B cell (primary cell): ENCODE measurements at places on chromosomes 12 and 14.

- DNase-seq = no peak
Measured at GRCh38 chr12:88253371-88253978, 111.4 kb downstream of the TMTC3 start.

- no peak for DNase-seq
Measured at GRCh38 chr12:93011100-93011499, 82.0 kb upstream of the EEA1 start.

- DNase-seq = no peak
Measured at GRCh38 chr14:54200726-54201125, 196.1 kb upstream of the CDKN3 start.

DNA sequence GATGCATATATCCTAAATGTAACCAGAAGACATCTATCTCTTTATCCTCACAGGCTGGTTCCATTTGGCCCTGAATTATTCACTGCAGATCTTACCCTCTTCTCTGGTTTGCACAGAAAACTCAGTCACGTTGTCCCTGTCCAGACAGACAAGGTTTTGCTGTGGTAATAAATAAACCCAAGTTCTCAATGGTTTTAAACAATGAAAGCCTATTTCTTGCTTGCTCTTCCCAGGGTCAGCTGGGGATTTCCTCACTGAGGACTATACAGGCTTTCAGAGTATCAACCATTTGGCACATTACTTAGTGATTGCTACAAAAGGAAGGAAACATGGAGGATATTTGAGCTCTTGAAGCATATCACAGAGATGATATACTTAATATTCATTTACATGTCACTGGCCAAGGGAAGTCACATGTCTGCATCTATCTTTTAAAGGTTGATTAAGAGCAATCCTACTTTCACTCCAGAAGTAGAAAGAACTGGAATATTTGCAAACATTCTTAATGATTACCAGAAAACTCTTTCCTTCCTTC lies 24.4 kb upstream of the E2F7 start:
- no peak for DNase-seq

- DNase-seq = no peak
Measured at GRCh38 chr14:52380294-52380693, 66.2 kb downstream of the PTGER2 start.

GRCh38 chr14:81206115-81206514 lies 14.6 kb downstream of the GTF2A1 start:
- no peak for DNase-seq

DNA sequence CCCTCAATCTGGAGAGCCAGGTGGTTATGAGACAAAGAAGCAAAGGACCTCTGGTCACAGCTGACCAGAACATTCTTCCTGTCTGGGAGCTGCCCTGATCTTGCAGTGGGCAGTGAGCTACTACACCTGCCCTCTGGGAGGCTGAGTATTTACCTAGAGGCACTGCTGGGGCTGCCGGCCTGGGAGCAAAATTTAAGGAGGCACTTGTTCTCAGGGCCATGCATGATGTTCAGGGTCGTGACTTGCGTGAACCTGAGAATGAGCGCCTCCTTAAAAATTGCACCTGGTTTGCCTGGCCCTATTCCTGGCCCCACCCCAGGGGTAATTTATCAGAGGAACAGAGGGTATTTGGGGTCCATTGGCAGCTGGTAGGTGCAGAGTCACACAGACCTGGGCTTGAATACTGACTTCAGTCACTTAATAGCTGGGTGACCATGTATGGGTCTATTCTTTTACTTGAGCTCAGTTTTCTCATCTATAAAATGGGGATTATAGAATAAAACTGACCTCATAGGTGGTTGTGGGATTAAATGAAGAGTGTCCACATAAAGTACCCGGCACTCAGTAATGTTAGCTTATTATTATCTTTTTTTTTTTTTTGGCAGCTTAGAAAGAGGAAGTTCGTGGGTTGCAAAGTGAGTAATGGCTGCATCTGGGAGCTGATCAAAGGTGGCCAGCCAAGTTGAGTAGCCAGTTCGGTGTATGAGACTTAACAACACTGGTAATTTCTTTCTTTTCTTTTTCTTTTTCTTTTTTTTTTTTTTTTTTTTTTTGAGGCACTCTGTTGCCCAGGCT lies 107.4 kb upstream of the MED13L start:
- DNase-seq = peak; percentile 55

DNA sequence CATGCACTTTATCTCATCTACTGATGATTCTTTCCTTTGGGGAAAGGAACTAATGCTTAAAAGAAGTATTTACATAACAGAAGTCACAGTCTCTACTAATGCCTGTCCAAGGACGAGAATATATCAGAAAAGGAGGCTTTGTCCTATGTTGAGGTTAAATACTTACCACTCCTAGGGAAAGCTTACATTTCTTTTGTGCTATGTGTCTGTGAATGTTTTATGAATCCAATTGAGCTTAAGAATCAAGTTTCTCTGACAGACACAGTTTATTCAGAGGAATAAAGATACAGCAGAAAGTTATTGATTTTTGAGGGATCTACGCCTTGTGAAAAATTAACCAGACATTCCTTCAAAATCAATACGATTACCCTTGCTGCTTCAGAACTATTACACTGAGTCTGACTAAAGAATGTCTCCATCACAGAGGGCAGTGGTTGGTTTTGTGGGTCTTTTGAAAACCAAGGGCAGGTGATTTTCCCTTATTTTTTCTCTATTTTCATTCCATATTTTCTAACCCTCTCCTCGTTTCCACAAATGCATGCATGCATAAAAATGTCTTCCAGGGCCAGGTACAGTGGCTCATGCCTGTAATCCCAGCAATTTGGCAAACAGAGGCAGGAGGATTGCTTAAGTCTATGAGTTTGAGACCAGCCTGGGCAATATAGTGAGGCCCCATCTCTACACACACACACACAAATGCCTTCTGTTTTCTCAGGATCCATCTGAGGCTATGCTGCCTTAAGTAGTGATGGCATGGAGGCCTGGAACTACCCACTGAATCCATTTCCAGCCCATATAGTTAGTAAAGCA lies 1095.1 kb downstream of the GALC start:
- DNase-seq = no peak

GRCh38 chr12:88399811-88400210 lies 180.5 kb downstream of the KITLG start:
- DNase-seq = no peak

DNA sequence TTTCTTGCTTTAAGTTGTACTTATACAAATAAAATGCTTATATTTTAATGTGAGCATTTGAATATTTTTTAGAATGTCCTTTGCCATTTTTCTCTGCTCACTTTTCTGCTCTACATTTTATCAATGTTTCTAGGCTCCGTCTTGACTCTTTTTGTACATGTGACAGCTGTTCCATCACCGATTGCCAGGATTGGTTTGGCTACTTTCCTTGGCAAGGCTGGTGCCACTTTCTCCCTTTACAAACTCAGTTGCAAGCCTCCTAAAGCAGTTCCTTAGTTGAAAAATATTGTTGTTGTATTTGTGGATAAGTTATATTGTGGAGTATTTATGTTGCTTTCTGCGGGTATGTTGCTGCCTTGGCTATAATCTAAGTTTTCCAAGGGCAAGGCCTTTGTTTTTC lies 63.4 kb downstream of the DACT1 start:
- no peak for DNase-seq

DNA sequence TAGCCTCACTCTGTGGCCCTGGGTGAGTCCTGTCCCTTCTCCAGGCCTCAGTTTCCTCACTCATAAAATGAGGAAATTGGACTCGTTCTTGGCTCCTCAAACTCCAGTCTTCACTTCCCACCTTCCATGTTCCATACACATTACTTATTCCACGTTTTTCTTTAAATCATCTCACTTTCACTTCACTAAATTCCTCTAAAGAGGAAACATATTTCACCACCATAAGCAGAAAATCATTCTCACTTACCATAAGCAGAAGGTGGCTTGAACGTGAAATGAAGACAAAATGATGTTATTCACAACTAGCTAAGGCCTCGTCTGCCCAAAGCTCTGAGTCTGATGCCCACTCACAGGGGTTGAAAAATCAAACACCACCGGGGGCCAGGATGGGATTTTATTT lies 278.3 kb downstream of the ADGRD1 start:
- DNase-seq = no peak

DNA sequence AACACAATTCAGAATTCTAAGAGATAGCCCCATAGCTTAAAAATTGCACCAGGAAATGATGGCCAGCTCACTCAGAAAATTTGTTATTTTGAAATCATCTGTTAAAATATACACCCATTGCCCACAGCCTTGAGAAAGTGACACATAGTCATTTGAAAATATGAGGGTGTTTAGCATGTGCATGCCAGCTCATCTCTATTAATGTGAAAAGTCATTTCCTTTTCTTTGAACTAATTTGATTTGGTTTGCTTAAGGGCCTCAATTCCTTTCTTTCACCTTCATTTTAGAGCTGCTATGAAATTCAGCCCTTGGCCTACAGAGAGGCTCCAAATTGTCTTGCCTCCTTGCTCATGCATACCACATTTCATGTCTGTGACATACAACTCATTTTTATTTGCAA lies 241.4 kb downstream of the PHLDA1 start:
- no peak for DNase-seq

- no peak for DNase-seq
Measured at GRCh38 chr12:7411343-7411742, 32.6 kb downstream of the CD163L1 start.

DNA sequence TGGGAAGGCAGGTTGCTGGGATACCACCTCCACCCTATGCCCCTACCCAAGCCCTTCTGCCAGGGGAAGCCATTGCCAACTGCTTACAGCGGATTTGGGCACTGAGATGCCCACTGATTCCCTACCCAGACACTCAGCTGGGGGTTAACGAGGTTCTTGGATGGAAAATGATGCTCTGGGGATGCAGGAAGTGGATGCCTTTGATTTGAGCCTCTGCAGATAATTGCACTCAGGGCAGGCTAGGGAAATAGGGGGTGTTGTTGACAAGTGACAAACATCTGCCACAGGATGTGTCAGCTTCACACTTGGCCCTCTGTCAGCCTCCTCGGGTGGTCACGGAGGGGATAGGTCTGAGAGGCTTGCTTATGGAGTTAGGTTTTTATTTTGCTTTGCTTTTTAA lies 57.4 kb downstream of the RPH3A start:
- DNase-seq = no peak

DNA sequence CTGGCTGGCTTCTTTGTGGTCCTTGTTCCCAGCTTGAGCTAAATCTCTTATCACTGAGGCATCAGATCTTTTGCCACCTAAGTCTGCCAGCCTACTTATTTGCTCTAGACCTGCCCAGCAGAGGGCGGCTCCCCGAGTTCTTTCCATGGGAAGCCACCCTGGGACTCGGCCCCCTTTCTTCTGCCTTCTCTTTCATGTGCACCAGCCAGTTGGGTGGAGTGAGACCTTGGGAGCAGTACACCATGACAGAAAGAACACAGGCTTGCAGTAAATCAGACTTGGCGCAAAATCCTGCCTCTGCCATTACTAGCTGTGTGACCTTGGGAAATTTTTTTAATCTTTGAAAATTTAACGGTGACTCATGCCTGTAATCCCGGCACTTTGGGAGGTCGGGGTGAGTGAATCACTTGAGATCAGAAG lies 7.4 kb downstream of the SMAGP start:
- peak; percentile 58 for DNase-seq

DNA sequence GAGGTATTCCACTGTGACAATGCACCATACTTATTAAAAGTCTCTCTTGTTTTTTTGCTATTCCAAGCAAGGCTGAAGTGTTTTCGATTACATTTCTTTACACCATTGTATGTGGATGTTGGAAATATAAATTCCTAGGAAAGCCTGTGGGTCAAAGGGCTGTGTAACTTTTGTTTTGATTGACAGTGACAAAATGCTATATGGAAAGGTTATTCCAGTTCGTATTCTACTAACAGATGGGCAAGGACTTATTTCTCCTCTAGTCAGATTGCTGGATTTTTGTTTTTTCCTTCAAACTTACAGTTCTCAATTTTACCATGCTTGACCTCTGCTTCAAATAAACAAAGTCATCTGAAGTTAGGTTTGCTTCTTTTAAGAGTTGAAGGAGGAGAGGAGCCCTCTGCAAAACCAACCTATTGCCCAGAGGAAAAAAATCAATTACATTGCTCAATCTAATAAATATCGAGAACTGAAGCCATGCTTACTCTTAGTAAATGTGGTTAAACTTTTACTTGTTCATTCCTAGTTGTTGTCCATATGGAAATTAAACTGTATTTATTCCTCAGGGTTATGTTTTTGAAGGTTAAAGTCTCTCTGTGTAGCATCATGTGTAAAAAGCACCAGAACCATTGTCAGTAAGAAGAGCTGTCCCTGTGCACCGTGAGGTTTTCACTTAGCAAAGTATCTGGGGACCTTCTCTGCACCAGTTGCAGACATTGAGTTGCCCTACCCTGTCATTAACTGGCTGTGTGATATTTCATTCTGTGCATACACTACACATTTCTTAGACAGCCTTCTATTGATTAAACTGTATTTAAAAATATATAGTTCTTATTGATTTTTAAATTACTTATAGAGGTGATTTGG lies 26.9 kb downstream of the GLT1D1 start:
- no peak for DNase-seq

DNA sequence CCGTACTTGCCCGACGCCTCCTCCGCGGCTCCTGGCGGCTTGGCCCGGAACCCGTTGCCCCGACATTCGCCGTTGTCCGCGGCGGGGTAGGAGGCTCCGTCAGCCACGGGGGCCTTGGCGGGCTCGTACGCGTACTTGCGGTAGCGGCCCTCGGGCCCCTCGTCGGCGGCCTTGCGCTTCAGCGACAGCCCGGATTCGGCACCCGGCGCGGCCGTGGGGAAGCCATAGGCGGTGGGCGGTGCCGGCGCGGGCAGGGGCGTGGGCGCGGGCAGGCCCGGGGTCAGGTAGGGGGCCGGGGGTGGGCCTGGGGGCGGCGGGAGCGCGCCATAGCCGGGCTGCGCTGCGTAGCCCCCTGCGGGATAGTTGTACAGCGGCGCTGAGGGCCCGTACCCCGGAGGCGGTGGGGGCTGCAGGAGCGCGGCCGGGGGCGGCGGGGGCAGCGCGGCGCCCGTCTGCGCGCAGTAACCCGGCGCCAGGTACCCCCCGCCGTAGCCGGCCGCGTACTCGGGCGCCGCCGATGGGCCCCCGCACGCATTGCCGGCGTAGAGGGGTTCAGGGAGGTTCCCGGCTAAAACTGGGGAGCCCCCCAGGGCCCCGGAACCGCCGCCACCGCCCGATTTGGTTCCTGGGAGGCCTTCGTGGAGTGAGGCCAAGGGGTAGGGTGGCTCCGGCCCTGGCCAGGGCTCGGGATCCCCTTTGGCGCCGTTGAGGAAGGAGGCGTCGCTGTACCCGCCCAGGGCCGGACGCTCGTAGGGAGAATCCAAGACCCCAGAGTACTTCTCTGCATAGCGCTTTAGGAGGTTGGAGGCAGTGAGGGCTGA lies 26.9 kb downstream of the FIGNL2 start:
- no peak for DNase-seq

DNA sequence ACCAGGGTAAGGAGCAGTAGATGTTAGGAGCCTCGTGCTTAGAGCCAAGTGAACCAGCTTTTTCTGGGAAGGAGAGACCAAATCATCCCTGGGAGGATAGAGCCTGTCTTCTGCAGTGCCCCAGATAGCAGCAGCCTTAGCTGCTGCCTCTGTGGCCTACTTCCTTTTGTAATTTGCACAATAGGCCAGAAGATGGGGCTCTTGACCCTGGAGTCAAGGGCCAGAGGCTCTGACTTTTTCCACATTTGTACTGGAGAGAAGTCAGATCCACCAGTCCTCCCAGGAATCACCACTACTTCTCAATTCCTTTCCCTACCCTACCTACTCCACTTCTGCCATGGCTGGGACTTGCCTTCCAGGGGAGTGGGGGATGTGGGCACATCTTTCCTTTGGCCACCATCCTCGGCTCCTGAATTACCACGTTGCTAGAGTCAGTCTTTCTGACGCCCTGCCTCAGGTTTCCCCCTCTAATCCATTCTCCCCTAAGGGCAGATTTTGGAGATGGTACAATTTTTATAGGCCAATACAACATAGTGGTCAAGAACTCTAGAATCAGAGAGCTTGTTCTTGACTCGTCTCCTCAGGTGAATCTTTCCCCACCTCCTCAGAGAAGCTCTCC lies 3.3 kb upstream of the SLC4A8 start:
- peak; percentile 63 for DNase-seq

GRCh38 chr12:46702581-46703344 lies 123.0 kb downstream of the SLC38A4 start:
- DNase-seq = no peak
